ENCODE measurements at places on chromosomes 2 and 18.
A peak's percentile ranks its signal among the peaks of the same experiment; 100 is the strongest.

GRCh38 chr2:39513641-39514094 is 76.6 kb upstream of the MAP4K3 start:
- peak; percentile 96 for DNase-seq

- no peak for DNase-seq
Observed at GRCh38 chr2:152114366-152114765, 15.5 kb upstream of the CACNB4 start.

DNA sequence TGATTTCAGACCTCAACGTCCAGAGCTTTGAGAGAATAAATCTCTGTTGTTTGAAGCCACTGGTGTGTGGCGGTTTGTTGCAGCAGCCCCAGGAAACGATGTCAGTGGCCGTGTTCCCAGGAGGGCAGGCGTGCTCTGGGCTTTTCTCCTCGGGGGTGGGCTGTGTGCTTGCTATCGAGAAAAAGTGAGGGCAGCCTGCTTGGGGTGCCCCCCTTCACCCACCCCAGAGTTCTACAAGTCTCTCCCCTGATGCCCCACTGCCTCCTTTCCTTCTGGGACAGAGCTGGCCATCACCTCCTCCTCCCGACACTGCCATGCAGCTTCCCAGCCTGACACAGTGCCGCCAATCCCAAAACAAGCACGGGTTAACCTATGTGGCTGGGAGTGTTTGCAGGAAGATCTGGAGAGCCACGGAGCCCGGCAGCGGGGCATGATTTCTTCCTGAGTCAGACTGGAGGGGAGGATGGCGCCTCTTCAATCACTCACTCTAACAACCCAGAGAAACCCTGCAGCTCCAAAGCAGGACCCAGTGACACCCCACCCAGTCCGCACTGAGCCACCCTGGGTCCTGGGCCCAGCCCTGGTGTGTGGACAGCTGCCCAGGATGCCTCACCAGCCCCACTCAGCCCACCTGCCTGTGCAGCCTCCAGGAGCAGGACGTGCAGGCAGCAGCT is 213.7 kb upstream of the RAB6C start:
- peak; percentile 25 for DNase-seq

GRCh38 chr2:64284751-64285150 is 140.5 kb upstream of the PELI1 start:
- DNase-seq, result no peak

GRCh38 chr2:9573013-9573720 is 17.5 kb upstream of the ADAM17 start:
- DNase-seq, result peak; percentile 47

DNA sequence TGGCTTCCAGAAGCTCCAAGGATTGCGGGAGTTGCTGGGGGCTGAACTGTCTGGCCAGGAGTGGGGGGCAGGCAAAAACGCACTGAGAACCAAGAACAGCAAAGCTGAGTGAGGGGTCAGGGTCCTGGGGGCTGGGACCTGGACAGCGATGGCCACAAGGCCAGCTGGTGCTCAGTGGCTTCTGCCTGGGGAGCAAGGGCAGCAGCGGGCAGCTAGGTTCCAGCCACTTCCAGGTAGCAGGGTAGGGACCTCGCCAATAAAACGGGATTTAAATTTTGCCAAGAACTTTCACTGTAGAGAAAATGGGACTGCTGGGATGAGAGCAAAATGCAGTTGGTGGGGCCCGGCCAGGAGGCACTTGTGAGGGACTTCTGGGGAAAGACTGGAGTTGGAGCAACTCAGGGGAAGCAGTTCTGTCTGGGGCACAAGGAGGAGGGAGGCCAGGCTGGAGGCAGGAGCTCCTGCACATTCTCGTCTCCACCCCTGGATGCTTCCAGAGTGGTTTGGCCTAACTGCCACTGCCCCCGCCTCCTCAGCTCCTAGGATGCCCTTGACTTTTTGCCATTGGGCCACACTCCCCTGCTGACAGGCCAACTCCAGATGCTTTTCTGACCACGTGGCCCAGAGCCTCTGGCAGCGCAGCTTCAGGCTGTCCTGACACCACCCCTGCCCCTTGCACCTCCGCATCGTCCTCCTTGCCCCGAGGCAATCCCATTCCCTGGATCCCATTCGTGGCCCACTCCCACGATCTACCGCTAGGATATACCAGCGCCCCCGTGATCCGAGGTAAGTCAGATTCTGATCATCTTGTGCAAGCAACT is 5.5 kb upstream of the CCDC74A start:
- DNase-seq, result no peak

DNA sequence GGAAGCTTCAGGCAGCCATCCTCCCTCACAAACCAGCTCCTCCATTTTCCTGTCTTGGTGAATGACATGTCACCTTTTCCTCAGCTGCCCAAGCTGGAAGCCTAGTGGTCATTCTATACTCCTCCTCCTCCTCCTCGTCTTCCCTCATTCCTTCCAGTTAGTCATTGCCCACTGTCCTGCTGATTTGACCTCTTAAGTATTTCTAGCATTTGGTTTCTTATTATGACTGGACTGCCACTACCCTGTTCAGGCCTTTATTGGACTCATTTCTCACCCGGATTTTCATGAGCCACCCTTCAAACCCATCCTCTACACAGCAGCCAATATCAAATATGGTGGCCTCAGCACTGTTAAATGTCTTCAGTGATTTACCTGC is 21.9 kb upstream of the MGAT5 start:
- peak; percentile 93 for DNase-seq

DNA sequence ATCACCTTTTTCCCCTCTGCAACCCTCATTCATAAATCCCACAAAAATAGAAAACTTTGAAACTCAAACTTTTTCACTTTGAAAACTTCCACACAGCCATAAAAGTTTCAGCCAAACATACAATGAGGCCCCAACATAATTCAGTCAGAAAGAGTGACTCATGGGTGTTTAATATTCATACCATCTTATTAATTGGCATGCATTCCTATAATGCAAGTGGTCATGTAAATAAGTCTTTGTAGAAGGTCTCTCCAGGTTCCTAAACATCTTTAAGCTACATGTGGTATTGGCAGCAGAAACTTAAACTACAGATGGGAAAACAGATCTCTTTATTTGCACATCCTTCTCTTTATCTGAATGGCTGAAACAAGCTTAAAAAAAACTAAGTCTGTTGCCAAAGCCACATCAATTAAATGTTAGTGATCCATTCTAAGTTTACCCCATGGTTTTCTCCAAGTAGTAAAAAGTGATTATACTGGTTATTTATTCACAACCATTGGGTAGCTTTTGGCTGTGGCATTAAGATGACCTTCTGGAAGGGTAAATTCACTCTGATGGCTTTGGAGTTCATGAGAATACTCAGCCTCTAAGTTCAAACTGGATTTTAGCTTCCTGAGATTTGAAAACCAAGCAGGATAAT is 70.2 kb upstream of the LYPD1 start:
- no peak for DNase-seq

DNA sequence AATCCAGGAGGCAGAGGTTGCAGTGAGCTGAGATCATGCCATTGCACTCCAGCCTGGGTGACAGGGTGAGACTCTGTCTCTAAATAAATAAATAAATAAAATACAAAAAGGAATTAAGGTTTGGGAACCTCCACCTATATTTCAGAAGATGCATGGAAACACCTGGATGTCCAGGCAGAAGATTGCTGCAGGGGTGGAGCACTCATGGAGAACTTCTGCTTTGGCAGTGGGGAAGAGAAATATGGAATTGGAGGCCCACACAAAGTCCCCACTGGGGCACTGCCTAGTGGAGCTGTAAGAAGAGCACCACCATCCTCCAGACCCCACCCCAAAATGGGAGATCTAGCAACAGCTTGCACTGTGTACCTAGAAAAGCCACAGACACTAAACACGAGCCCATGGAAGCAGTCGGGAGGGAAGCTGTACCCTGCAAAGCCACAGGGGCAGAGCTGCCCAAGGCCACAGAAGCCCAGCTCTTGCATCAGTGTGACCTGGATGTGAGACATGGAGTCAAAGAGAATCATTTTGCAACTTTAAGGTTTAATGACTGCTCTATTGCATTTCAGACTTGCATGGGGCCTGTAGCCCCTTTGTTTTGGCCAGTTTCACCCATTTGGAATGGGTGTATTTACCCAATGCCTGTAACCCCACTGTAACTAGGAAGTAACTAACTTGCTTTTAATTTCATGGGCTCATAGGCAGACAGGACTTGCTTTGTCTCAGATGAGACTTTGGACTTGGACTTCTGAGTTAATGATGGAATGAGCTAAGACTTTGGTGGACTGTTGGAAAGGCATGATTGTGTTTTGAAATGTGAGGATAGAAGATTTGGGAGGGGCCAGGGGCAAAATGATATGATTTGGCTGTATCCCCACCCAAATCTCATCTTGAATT is 265.3 kb downstream of the ZEB2 start:
- DNase-seq, result no peak

- peak; percentile 52 for DNase-seq
Observed at GRCh38 chr18:5057386-5058348, 139.4 kb downstream of the AKAIN1 start.

DNA sequence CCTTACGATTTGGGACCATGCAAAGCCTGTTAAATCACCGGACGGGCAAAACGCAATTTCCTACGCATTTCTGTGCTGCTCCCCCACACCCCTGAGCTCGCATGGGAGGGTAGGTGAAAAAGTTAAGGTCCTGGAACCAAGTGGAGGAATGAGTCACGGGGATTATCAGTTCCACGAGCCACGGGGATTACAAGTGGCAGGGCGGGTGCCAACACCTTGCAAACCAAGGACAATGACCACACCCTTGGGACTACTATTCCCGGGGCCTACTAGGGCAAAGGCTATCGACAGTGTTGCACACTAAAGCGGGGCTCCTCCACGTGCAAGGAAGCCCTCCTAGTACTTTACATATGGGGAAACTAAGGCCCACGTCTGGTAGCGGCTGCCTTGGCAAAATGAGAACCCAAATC is 447 bp downstream of the RETSAT start:
- peak; percentile 40 for DNase-seq

- no peak for DNase-seq
Observed at GRCh38 chr2:177078855-177079254, 133.7 kb upstream of the HNRNPA3 start.

Data from kidney tubule cell (primary cell).